A549 (cell line): ENCODE measurements at places on chromosomes 3 and 15.

DNA sequence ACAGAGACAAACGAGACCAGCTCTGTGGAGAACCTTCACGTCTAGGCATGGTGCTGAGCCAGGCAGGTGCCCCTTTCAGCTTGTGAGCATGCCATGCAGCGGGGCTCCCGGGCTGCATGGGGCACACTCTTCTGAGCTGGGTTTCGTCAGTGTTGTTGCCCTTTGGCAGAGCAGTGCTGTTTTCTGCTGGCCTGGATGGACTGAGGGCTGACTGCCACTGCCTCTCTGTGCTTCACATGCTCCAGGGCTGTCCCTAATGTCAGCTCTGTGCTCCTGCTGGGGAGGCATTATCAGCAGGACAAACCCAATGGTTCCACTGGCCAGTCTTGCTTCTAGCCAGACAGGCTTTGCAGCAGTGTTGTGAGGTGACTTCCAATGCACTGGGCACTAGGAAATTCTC lies 9.5 kb downstream of the GASK1A start:
- DNase-seq = no peak

DNA sequence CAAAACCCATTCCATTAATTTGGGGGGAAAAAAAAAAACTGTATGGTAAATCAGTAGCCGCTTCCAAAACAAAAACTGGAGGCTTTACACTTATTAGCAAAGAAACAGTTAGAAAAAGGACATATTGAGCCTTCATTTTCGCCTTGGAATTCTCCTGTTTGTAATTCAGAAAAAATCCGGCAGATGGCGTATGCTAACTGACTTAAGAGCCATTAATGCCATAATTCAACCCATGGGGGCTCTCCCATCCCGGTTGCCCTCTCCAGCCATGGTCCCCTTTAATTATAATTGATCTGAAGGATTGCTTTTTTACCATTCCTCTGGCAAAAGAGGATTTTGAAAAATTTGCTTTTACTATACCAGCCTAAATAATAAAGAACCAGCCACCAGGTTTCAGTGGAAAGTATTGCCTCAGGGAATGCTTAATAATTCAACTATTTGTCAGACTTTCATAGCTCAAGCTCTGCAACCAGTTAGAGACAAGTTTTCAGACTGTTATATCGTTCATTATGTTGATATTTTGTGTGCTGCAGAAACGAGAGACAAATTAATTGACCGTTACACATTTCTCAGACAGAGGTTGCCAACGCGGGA lies 9.4 kb upstream of the RPL24 start:
- no peak for DNase-seq

DNA sequence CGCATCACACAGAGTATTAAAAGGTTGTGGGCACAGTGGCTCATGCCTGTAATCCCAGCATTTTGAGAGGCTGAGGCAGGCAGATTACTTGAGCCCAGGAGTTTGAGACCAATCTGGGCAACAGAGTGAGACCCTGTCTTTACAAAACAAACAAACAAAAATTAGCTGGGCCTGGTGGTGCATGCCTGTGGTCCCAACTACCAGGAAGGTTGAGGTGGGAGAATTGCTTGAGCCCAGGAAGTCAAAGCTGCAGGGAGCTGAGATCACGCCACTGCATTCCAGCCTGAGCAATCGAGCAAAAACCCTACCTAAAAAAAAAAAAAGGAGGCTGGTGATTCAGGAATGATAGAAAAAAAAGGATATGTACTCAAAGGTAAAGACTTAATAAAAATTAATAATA lies 28.2 kb upstream of the ST6GAL1 start:
- no peak for DNase-seq

DNA sequence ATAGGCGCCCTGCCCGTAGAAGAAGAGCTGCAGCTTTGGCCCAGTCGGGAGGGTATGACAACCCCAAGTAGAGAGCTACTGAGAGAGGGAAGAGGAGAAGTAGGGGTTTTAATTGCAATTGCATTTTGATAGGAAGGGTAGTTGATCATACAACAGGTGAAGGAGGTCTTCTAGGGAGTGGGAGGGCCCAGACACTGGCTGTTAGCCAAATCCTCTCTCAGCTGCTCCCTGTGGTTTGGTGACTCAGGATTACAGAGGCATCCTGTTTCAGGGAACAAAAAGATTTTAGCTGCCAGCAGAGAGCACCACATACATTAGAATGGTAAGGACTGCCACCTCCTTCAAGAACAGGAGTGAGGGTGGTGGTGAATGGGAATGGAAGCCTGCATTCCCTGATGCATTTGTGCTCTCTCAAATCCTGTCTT lies 408.9 kb upstream of the THBS1 start:
- peak; percentile 93 for DNase-seq
